ENCODE measurements at places on chromosomes 3 and 15.

DNA sequence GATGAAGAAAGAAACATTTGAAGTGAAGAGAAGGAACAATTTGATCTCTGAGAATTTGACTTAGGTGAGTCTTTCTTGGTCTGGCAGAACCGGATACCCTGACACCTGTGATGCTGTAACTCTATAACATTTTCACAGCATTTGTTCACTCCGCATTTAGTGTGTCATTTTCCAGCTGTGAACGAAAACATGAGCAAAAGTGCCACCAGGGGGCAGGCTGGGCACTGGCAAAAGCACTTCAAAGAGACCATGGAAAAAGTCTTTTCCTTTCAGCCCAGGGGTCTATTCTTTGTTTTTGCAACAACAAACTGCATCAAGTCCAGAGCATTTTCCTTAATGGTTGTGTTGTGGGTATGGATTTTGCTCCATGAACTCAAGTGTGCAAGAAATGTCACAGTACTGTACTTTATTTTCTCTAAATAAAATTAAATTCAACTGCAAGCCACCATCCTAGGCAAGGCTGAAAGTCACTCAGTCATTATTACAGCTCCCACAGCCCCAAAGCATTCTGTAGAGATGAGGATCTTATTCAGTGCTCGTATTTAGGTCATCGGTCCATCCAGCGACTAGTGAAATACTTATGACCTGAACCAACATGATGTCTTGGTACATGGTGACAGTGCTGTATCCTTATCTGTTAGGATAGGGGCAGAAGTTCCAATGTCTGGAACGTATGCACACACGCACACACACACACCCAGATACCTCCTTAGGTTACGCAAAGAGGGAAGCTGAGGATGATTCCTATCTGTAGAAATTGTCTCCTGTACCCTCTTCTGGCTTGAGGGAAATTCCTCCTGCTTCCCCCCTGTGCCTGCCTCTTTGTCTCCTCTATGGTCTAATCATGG lies 125.5 kb downstream of the GADL1 start:
- DNase-seq, result no peak

GRCh38 chr3:14460342-14461005 lies 58.1 kb downstream of the SLC6A6 start:
- no peak for DNase-seq

GRCh38 chr15:40743485-40743901 lies 11.6 kb downstream of the RMDN3 start:
- DNase-seq, result no peak

GRCh38 chr3:137325170-137325569 lies 367.4 kb downstream of the IL20RB start:
- no peak for DNase-seq
